Testis (tissue), 5 donors: ENCODE measurements at places on chromosomes 13 and 19.

DNA sequence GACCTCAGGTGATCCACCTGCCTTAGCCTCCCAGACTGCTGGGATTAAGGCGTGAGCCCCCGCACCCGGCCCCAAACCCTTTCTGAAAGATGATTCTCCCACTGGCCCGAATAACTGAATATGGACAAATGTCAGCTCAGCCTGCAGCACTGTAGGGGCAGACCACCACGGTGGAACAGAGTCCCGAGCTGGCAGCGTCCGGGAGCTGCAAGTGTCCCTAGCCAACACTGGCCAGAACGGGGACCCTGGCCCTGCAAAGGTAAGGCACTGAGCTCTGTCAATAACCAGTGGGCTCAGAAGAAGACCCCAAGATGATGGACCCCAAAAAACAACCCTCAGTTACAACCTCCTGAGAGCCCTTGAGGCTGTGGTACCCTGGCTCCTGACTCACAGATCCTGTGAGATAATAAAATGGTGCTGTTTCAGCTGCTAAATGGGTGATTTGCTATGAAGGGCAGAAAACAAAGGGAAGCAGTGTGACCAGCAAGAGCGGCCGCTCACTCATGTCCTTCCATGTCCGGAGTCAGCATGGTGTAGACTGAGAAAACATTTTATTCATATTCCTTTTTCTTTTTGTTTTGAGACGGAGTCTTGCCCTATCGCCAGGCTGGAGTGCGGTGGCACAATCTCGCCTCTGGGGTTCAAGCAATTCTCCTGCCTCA is 1.6 kb downstream of the LSM7 start:
- no peak for DNase-seq

DNA sequence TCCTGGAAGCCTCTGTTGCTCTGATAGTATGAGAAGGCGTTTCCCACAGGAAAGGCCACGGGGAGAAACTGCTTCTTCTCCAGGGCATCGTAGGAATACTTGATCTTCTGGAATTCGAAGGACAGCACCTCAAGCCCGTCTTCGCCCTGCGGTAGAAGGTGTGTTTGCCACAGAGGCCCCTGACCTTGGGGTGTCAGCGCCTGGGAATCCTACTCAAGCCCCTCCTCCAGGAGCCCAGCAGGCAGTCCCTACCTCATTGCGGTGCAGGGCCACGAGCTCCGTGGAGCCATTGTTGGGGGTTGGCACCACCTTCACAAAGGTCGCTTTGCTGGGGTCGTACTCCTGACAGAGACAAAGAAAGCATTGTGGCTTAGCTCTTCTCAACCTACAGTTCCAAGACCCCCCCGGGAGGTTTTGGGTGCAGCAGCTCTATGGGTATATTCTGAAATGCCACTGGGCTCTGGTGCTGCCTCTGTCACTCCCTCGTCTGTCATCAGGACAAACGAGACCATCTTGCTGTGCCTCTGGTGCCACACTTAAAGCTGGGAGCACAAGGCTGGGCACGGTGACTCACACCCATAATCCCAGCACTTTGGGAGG is 3.7 kb downstream of the ATP13A1 start:
- DNase-seq: no peak

GRCh38 chr19:524062-524674 is 7.4 kb upstream of the CDC34 start:
- DNase-seq: no peak

DNA sequence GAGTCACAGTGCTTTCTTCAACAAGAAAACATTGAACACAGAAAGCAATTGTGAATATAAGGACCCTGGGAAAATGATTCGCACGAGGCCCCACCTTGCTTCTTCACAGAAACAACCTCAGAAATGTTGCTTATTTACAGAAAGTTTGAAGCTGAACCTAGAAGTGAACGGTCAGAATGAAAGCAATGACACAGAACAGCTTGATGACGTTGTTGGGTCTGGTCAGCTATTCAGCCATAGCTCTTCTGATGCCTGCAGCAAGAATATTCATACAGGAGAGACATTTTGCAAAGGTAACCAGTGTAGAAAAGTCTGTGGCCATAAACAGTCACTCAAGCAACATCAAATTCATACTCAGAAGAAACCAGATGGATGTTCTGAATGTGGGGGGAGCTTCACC is 15.7 kb downstream of the ZNF175 start:
- DNase-seq: no peak

DNA sequence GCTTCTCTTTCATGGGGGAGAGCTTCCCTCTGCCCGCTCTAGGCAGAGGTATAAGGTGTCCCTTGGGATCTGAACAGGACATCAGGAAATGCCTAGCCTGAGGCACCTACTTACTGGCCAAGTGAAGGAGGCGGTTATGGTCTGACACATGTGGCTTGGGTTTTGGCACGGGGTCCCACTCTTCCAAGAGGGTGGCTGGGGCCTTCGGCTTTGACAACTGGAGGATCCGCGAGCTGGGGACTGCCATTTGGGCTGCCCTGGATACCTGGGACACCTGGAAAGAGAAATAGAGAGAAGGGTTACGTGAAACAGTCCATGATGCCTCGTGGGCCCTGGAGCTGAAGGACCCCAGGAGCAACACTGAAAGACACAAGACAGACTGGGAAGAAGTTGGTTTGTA is 22.4 kb upstream of the MIER2 start:
- DNase-seq: no peak

- peak; percentile 74 for DNase-seq
Observed at GRCh38 chr19:3409346-3410064, 43.1 kb downstream of the NFIC start.

- DNase-seq: no peak
Observed at GRCh38 chr13:35057858-35058257, 115.8 kb downstream of the NBEA start.

GRCh38 chr13:114298866-114299265 is 15.4 kb upstream of the CHAMP1 start:
- DNase-seq: no peak

- peak; percentile 59 for DNase-seq
Observed at GRCh38 chr13:21478881-21479808, 20.0 kb upstream of the ZDHHC20 start.

DNA sequence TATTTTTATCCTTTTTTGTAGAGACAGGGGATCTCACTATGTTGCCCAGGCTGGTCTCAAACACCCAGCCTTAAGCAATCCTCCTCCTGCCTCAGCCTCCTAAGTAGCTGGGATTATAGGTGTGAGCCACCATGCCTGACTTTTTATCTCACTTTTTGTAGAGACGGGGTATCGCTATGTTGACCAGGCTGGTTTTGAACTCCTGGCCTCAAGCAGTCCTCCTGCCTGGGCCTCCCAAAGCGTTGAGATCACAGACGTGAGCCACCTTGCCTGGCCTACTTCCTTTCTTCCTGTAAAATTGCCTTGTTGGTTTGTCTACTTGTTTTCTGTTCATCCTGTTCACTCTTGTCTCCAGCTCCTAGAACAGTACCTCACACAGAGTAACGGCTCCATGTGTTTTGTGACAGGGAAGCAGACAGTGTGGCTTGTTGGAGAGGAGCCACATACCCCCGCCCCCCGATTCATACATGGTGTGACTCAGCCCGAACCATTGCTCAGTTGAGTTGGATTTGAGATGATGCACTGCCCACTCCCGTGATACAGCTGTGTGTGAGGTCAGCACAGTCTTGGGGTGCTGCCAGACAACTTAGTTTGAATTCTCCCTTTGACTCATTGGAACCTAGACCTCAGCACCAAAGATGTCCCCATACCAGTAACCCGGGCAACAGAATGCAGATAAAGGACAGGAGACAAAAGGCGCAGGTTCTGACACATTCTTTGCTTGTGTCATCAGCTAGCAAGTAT is 34.2 kb downstream of the GPR42 start:
- no peak for DNase-seq

GRCh38 chr19:41330481-41330880 is 20.5 kb downstream of the CCDC97 start:
- DNase-seq: no peak

DNA sequence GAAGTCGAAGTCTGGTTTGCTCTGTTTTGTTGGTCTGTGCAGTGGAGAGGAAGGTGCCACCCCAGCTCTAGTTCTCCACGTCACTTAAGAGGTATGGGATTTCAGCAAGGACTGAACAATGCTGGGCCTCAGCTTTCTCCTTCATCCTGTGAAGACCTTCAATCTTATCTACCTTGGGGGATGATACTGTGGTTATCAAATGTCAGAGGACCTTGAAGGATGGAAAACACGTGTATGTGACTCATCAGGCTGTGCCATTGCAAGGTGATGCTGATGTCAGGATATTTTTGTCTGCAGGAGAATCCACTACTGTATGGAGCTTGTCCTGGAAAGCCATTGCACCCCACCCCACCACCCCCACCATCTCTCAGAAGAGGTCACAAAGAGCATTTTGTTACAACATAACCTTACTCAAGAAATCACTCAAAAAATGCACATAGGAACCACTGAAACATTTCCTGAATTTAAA is 81.4 kb upstream of the UQCRFS1 start:
- DNase-seq: no peak

GRCh38 chr19:35299523-35300338 is 7.8 kb downstream of the MAG start:
- peak; percentile 70 for DNase-seq

DNA sequence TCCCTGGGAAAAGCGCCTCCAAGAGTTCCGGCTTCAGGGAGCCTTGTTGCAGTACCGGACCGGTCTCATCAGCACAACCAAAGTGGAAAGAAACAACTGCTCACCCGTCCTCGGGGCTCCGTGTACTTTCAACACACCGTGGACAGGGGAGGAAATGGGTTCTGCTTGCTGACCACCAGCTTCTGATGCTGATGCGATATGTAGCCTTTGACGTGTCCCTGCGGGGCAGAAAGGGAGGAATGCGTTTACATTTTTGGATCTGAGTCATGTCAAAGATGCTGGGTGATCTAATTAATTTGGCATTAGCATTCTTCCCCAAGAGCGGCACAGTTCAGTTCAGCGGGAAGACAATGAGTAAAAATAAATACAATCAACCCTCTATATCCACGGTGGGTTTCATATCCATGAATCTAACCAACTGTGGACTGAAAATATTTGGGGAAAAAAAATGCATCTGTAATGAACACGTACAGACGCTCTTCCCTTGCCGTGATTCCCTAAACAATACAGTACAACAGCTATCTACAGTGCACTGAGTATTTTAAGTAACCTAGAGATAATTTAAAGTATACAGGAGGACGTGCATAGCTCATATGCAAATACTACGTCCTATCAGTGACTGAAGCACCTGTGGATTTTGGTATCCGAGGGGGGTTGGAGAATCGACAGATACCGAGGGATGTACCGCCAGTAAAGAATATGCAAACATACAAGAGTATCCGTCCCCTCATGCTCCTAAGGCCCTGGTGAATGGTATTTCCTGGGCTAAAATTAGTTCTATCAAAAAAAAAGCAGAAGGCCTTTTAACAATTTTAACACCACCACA is 19.8 kb downstream of the PROZ start:
- DNase-seq: no peak

DNA sequence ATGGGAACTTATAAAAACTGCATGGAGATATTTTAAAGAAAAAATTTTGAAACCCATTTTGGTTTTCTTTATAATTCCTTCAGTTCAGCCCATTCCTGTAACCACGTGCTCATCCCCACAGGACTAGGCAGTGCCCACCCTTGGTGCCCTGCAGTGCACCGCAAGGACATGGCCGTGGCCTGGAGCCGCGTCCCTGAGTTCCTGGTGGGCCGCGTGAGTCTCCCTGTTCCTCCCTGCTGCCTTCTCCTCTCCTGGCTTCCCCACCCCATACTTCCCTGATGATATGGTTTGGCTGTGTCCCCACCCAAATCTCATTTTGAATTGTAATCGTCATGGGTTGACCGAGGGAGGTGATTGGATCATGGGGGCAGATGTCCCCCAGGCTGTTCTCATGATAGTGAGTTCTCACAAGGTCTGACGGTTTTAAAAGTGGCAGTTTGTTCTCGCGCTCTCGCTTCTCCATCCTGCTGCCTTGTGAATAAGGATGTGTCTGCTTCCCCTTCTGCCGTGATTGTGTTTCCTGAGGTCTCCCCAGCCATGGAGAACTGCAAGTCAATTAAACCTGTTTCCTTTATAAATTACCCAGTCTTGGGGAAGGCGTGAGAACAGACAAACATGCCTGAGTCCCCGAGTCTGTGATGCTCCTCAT is 31.6 kb upstream of the TFDP1 start:
- DNase-seq: peak; percentile 12

GRCh38 chr13:100818711-100819110 is 144.1 kb upstream of the TMTC4 start:
- DNase-seq: no peak

- DNase-seq: no peak
Observed at GRCh38 chr13:77316430-77316829, 10.5 kb downstream of the MYCBP2 start.

DNA sequence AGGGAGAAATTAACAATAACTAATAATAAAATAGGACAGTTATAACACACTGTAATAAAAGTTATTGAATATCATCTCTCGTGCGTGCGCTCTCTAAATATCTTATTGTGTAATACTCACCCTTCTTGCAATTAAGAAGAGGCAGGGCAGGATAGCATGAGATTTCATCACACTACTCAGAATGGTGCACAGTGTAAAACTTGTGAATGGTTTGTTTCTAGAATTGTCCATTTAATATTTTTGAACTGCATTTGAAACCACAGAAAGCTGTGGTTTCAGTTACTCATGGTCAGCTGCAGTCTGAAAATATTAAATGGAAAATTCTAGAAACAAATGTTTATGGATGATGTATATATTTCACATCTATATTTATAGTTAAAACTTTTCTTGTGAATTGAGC is 161.1 kb downstream of the DCT start:
- DNase-seq: no peak

- no peak for DNase-seq
Observed at GRCh38 chr19:45791744-45792469, 738 bp downstream of the DMWD start.

GRCh38 chr19:12611361-12611699 is 610 bp downstream of the ZNF791 start:
- DNase-seq: peak; percentile 83

DNA sequence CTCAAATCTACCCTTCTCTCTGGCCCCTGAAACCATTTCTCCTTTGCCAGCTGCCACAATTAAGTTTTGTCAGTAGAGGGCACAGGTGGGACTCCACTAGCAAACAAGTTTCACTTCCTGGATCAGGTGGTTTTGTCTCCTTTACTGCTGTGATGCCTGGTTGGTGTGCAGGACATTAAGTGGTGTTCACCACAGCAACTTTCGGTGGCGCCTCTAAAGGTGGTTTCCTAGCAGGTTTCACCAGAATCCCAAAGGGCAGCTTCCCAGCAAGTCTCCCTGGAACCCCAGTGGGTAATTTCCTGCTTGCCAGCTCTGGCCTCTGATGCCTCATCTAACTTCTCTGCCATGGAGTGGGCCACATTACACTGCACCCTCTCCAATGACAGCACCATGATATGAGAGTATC is 16.6 kb downstream of the MED4 start:
- DNase-seq: no peak

GRCh38 chr19:47854459-47854858 is 4.6 kb upstream of the TPRX2 start:
- DNase-seq: no peak
